Activated naive CD8-positive, alpha-beta T cell treated with anti-CD3 and anti-CD28 coated beads for 36 hours (primary cell): ENCODE measurements at places on chromosomes 12 and 14. TPM values are rescaled to one million over a fixed set of nuclear protein-coding genes. Genes with fewer than 3 reads are reported as not detected.

DNA sequence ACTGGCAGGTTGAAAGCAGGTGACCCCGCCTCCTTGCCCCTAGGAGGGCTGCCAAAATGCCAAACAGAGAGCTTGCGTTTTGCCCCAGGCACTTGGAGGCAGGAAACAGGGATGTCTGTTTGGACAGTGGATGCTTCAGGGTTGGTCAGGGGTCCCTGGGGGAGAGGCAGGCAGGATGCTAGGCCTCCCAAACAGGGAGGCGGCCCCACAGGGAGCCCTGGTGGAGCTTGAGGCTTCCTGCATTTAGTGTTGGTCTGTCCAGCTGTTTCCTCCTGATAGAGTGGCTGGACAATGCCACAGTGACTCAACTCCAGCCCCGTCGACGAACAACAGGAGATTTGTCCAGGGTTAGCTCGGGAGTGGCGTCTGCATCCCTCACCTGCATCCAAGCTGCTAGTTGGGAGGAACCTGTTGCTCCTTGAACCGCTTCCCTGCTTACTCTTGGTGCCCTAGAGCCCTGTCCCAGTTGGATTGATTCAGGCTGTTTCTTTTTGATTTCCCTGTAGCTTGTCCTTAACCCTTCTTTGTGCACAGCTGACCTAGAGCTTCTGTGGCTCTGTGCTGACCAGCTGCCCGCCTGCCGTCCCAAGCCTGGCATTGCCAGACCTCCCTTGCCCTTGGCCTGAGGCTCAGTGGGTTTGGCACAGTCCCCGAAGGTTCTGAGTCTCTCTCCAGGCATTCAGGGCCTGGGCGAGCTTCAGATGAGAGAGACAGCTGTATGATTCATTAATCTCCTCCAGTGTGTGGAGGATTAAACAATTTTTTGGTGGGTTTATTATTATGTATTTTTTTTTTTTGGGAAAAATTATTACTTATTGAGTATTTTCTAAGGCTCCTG is 45.9 kb downstream of the TSPAN9 start:
- no peak for DNase-seq

GRCh38 chr12:122148657-122149056 is 25.4 kb downstream of the IL31 start:
- DNase-seq: no peak

DNA sequence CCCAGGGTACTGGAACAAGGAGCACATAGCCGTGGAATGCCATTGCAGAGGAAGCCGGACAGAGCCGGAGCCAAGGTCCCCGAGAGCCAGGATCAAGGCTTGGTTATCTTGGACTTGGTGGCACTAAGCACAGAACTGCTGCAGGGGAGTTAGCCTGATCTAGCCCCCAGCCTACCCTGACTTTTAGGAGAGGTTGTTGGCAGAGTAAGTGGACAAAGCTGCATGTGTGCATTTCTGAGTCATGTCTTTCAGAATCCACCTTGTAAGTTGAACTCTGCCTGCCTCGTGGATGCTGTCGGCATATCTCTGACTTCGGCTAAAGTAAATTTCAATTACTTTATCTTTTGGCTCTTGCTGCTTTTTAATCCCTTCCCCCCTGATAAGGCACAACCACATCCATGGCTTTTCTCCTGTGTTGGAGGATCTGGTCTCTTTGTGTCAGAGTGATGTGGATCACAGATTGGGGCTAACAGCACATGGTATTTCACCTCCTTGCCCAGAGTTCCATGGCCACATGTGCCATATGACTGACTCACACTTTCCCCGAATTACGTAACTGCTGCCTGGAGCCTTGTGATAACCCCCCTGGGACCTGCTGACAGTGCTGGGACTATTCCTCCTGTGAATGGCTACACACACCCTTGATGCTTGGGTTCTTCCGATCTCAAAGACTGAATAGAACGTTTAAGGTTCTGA is 240.3 kb downstream of the EMP1 start:
- no peak for DNase-seq

GRCh38 chr14:83478741-83479140 is 1945.1 kb upstream of the SEL1L start:
- DNase-seq: no peak

- DNase-seq: no peak
Observed at GRCh38 chr12:4308334-4308950, 12.6 kb upstream of the TIGAR start.

GRCh38 chr14:77554207-77554606 is 55.6 kb upstream of the ISM2 start:
- peak; percentile 8 for DNase-seq

DNA sequence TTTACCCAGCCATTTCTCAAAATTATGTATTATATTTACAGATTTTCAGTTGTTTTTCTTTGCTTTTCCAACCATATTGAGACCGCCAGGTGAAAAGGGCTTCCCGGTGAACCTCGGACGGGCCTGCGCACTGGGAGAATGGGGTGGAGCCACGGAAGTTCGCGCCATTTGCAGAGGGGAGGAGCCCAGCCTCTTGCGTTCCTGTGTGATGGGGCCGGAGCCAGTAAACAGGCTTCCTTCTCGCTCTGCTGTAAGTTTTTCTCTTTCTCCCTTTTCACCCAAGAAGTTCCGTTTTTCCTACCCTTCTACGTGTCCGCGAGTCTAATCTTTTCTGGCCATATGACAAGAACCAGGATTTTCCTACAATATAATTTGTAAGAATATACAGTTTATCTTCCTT is 1108.8 kb upstream of the SEL1L start:
- peak; percentile 24 for DNase-seq

- no peak for DNase-seq
Observed at GRCh38 chr12:49811136-49811535, 17.1 kb downstream of the NCKAP5L start.

GRCh38 chr12:71664411-71665089 is 449 bp downstream of the THAP2 start:
- DNase-seq: no peak

- no peak for DNase-seq
Observed at GRCh38 chr14:65696801-65697200, 284.3 kb downstream of the FUT8 start.

LHX5 gene
- total RNA-seq: not detected

CDH24 gene
- 0.52 TPM for total RNA-seq
